Transverse colon (tissue), 4 donors: ENCODE measurements at places on chromosomes 4 and X.
A peak's percentile ranks its signal among the peaks of the same experiment; 100 is the strongest.

DNA sequence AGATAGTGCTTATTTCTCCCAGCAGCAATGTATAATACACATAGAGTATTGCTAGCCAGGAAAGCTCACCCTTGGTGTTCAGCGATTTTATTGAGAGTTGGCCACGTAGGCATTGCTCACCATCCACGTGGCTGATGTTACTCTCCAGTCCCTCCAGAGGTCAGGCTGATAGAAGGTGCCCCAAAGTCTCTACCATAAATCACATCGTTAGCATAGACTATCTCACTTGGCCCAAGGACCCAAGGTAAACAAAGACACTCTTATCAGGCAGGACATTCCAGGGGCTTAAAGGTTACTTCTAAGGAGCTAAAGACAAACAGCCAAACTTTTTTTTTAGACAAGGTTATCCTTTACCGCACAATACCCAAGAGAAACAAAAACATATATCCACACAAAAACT is 30.3 kb upstream of the RGN start:
- no peak for DNase-seq

GRCh38 chr4:104906276-104906675 is 240.4 kb upstream of the TET2 start:
- no peak for DNase-seq

GRCh38 chrX:143378851-143379250 is 138.4 kb downstream of the SPANXN3 start:
- no peak for DNase-seq

DNA sequence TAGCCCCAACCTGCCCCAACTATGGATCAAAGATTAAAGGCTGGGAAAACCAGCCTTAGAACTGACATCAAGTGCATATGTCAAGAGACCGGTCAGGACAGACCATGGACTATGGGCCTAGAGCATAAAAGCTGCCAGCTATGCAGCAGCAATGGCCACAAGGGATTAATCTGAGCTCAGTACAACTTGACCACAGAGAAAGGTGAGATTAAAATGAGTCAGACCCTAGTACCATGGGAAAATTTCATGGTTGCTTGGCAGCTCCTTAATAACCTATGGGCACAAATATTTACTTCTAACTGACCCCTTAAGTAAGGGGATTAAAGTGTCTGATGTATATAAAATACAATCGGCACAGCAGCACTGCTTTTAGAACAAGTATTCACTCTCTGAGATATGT is 54.4 kb downstream of the CBR4 start:
- DNase-seq, result no peak

DNA sequence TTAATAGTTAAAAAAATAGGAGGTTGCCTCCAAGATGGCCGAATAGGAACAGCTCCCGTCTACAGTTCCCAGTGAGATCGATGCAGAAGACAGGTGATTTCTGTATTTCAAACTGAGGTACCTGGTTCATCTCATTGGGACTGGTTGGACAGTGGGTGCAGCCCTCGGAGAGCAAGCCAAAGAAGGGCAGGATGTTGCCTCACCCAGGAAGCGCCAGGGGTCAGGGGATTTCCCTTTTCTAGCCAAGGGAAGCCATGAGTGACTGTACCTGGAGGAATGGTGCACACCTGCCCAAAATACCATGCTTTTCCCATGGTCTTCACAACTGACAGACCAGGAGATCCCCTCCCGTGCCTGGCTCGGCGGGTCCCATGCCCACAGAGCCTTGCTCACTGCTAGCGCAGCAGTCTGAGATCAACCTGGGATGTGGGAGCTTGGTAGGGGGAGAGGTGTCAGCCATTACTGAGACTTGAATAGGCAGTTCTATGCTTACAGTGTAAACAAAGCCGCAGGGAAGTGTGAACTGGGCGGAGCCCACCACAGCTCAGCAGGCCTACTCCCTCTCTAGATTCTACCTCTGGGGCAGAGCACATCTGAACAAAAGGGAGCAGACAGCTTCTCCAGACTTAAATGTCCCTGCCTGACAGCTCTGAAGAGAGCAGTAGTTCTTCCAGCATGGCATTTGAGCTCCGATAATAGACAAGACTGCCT is 47.5 kb downstream of the PPA2 start:
- DNase-seq, result no peak

GRCh38 chr4:94714365-94715160 is 43.2 kb upstream of the BMPR1B start:
- DNase-seq, result no peak

- no peak for DNase-seq
Observed at GRCh38 chr4:91681544-91681943, 622.2 kb upstream of the GRID2 start.

DNA sequence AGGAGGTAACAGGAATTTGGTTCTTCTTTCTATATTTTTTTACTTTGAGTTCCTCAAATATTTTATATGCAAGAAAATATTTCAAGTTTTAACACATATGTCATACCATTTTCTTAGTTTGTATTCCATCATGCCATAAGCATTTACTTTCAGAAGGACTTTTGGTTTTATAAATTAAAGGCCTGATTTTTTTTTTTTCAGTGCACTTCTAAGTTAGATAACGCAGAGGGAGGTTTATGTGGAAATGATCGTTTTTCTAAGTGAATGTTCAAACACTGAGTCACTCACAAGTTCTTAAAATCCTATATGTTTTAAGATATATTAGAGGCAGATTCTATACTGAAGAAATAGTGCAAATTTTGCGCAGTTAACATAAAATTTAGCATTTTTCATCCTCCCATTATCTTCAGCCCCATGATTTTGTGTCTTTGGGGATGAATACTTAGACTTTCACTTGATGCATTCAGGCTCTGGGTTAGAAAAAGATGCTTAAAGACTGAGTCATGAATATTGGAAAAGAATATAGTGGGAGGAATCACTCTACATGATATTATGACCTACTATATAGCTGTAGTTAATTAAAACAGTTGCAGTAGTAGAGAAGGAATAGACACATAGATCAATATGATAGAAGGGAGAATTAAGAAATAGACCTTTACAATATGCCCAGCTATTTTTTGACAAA is 54.9 kb downstream of the COL4A5 start:
- DNase-seq, result no peak

- no peak for DNase-seq
Observed at GRCh38 chr4:122959981-122960610, 37.7 kb upstream of the NUDT6 start.

GRCh38 chr4:71004281-71004851 is 10.9 kb downstream of the DCK start:
- DNase-seq, result peak; percentile 49

DNA sequence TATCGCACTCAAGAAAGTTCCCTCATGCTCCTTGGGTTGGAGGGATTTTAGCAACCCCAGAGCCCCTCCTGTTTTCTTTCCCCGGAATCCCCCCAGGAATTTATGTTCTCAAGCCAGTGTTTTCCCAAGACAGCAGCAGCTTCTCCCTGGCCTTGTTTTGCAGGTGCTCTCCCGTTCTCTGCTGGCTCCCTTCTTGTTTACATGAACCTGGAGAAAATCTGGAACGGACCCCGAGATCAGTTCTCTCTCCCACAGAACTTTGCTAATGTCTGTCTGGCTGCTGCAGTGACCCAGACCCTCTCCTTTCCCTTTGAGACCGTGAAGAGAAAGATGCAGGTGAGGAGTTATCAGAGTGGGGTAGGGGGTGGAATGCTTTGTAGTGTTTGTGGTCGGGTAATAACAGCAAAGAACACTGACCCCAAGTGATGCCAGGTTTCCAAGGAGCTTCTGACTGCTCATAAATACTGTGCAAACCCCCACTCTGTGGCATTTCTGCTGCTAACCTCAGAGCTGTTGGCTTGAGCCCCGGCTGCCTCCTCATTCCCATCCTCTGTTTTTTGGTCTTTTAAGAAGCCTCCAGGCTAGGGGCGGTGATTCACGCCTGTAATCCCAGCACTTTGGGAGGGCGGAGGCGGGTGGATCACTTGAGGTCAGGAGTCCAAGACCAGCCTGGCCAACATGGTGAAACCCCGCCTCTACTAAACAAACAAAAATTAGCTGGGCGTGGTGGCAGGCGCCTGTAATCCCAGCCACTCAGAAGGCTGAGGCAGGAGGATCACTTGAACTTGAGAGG is 11.1 kb downstream of the SLC25A43 start:
- peak; percentile 80 for DNase-seq

GRCh38 chr4:7002336-7002735 is 40.8 kb upstream of the TADA2B start:
- no peak for DNase-seq

DNA sequence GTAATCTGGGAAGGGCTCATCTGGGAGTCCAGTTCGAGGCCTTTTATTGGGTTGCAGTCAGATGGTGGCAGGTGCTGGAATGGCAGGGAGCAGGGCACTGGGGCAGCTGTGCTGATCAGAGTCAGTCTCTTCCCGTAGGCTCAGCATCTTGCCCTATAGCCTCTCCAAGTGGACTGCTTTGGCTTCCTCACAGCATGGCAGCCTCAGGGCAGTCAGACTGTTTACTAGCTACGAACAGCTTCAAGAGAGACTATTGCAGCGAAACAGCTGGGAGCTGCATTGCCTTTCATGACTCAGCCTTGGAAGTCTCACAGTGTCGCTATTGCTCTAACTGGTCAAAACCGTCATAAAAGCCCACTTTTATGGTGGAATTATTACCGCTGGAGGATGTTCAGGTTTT is 26.8 kb upstream of the DUSP21 start:
- DNase-seq, result no peak
